ENCODE measurements at places on chromosomes 12 and 14.

DNA sequence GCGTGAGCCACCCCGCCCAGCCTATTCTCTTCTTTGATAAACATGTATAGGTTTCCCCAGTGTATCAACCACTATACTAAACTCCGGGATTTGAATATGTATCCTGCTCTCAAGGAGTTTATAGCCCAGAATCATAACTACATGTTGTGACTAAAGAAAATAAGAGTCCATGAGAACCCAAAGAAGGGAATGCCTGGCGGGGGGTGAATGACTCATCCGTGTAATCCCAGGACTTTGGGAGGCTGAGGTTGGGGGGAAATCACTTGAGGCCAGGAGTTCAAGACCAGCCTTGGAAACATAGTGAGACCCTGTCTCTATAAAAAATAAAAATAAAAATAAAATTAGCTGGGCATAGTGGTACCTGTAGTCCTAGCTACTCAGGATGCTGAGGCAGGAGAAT, 57.2 kb downstream of the SIX6 start:
- DNase-seq = no peak

GRCh38 chr12:78146365-78146772, 315.7 kb downstream of the NAV3 start:
- no peak for DNase-seq

GRCh38 chr12:107131832-107132616, 38.7 kb upstream of the CRY1 start:
- no peak for DNase-seq

DNA sequence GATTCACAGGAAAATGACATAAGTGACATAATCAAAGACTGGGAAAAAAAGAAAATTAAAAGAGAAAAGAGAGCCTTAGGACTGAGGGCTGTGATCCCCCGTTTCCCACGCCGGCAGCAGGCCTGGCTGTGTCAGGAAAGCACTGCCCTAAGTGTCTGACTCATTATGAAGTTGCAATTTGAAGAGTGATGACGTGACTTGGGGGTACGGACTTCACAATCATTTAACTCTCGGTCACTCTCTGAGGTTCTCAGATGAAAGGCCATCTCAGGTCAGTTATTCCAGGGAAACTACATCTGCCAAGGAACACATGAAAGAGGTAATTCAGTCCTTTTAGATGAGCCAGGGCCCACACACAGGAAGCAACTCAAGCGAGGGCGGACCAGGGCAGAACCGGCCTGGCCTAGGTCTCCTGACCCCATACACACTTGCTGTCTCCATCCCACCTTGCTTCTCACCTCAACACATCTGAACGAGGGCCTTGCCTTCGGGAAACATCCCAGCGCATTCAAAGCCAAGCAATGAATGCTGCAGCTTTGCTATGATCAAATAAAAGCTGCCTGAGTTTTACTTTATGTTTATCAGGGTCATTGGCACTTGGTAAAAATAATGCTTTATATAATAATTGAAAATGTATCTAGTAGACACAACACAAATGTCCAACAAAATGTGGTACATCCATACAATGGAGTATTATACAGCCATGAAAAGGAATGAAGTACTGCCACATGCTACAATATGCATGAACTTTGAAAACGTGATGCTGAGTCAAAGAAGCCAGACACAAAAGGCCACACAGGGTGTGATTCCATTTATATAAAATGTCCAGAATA, 2.7 kb downstream of the SSH1 start:
- no peak for DNase-seq

DNA sequence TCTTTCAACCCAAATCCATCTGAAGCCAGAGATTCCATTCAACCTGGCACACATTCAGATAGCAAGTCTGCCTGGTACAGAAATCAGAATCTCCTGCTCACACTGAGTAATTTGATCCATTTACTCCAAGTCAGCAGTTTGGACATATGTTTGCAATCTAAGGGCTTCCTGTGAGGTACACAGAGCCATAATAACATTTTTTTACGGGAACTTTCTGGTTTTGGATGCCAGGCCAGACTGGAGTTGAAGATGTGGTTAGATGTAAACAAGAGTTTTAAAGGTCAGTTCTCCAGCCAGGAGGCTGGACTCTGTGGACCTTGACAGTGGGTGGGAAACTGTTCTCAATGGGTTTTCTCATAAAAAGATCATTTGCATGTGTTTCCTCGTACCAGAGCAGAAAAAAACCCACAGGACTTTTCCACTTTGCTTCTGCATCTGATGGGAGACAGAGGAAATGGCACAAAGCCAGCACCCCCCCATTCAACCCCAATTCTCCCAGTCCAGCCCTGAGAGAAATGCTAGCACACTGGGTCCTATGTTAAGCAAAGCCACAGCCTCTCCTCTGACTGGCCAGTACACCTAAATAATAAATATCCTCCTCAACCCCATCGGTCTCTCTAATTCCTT, 17.7 kb upstream of the TSPAN11 start:
- DNase-seq = no peak

DNA sequence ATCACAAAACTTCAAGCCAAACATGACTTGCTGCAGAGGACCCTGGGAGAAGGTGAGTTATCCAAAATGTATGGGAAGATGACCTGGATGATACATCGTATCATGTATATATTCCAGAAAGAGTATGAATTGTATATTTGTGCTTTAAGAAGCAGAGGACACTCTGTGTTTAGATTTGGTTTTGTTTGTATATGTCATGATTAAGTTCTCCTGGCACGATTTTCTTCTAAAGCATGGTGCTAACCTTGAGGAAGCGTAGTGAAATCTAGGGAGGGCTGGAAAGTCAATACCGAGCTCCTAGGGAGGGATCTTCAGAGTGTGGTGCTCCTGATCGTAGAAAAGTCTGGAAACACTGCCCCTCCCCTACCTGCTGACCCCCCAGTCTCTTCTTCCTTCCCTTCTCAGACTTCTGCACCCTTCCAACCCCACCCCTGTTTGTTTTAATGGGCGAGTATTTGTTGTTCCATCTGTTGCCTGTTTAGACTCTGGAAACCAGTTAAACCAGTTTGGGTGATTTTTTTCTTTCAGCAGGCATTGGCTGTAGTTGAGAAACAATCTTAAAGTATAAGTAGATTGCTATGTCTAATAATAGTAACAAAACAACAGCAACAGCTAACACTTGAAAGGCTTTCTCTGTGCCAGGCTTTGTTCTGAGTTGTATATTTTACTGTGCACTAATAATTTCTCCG, 141.6 kb downstream of the KICS2 start:
- no peak for DNase-seq

DNA sequence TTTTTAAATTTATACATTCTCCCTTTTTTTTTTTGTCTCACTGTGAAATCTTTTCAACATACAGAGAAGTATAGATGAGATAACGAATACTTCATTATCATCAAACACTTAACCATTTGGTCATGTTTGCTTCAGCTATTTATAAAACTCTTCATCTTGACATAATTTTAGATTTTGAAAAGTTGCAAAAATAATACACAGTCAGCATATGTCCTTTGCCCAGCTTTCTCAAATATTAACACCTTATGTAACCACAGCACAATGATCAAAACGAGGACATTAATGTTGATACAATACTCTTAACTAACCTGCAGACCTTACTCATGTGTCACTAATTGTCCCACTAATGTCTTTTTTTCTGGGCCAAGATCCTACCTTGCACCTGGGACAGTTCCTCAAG, 36.0 kb downstream of the DACT1 start:
- no peak for DNase-seq

DNA sequence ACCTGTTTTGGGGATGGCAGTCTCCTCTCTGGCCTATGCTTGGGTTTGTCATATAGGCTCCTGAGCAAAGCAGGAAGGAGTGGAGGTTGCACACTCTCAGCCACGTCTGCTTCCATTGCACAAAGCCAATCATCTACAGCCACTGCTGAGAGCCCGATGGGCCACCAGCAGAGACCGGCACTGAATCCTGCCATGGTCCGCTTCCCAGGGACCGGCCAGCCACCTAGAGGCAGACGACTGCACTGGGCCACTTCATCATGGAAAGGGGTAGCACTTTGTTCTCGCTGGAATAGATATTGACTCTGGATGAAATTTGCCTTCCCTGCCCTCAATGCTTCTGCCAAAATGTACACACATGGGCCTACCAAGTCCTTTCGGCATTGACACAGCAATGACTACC, 22.3 kb downstream of the DLK1 start:
- no peak for DNase-seq

GRCh38 chr14:39293629-39294028, 59.9 kb downstream of the MIA2 start:
- DNase-seq = no peak

- DNase-seq = no peak
Measured at GRCh38 chr14:81276073-81277069, 55.6 kb upstream of the GTF2A1 start.
